ENCODE measurements at places on chromosomes 12 and 14. TPM values are rescaled to one million over a fixed set of nuclear protein-coding genes. Genes with fewer than 3 reads are reported as not detected.

ZFP36L1 gene
- 94.0 TPM for total RNA-seq

RNASE3 gene
- total RNA-seq = not detected

ACTR10 gene
- total RNA-seq = 77.8 TPM

AICDA gene
- not detected for total RNA-seq

TPH2 gene
- not detected for total RNA-seq

BMP4 gene
- 95.3 TPM for total RNA-seq

LPAR5 gene
- total RNA-seq = not detected

ACSM4 gene
- total RNA-seq = not detected

STX2 gene
- total RNA-seq = 29.2 TPM

OR6C2 gene
- total RNA-seq = not detected

LBHD2 gene
- total RNA-seq = not detected

IGF1 gene
- 0.69 TPM for total RNA-seq

FAM90A1 gene
- not detected for total RNA-seq

RIMBP2 gene
- total RNA-seq = not detected

NPAS3 gene
- 0.10 TPM for total RNA-seq

MUCL1 gene
- not detected for total RNA-seq

MBIP gene
- 8.4 TPM for total RNA-seq

CEP83 gene
- total RNA-seq = 4.1 TPM

OR2AP1 gene
- not detected for total RNA-seq

All from mammary microvascular endothelial cell (primary cell).